ENCODE measurements at places on chromosomes 4 and X.

DNA sequence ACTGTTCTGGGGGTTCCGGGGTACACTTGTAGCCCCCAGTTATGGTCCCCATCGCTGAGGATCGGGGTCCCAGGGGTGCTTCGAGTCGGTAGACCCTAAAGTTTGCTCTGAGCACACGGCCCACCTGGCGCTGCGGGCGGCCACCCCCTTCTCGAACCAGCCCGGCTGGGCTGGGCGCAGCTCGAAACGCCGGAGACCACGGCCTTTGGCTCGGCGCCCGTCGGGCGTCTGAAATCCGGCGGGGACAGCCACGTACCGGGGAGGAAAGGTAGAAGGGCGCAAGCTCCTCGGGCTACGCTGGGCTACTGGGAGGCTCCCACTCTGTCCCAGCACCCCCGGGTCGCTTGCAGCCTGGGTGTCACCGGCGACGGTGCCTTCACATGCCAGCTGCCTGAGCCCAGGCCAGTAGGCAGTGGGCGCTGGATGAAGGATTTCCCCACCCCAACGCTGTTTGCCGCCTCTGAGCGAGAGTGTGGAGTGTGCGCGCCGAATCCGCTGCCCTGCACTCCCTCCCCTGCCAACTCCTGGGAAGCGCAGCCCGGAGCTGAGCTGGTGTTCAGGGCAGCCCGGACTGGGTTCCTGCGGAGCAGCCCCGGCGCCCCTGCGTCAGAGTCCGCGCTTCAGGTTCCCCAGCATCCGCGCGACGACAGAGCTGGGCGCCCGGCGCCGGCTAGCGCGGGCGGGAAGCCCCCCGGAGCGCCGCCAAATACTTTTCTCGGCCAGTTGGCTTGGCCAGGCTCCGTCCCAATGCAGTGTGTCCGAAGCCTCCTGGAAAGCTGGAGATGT lies 637 bp downstream of the MAMLD1 start:
- DNase-seq, result peak; percentile 13

- no peak for DNase-seq
Measured at GRCh38 chr4:13601048-13601447, 26.5 kb downstream of the BOD1L1 start.

DNA sequence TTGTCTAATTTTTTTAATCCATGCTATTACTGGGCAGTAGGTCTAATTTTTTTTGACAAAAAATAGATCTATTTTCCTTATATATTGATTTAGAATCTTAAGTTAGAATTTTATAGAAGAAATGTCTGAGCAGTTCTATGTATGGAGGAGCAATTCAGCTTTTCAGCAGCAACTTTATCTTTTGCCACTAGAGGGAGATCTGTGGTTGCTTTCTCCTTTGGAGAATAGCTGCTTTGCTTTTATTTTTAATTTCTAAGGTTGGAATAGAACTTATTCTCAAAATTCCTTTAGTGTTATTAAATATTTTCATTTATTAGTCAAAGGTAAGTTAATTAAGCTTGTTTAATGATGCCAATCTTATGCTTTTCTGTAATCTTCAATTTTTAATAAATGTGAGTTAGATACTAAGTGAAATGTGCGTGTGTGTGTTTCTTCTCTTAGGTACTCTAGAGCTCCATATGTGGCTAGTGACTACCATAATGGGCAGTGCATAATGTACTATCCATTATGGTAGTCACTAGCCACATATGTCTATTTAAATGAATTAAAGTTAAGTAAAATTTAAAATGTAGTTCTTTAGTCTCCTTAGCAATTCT lies 29.3 kb downstream of the FAM199X start:
- peak; percentile 50 for DNase-seq

GRCh38 chrX:48933757-48934156 lies 14.9 kb upstream of the PIM2 start:
- DNase-seq, result no peak

GRCh38 chr4:185656467-185656931 lies 121.2 kb upstream of the PDLIM3 start:
- DNase-seq, result peak; percentile 26

DNA sequence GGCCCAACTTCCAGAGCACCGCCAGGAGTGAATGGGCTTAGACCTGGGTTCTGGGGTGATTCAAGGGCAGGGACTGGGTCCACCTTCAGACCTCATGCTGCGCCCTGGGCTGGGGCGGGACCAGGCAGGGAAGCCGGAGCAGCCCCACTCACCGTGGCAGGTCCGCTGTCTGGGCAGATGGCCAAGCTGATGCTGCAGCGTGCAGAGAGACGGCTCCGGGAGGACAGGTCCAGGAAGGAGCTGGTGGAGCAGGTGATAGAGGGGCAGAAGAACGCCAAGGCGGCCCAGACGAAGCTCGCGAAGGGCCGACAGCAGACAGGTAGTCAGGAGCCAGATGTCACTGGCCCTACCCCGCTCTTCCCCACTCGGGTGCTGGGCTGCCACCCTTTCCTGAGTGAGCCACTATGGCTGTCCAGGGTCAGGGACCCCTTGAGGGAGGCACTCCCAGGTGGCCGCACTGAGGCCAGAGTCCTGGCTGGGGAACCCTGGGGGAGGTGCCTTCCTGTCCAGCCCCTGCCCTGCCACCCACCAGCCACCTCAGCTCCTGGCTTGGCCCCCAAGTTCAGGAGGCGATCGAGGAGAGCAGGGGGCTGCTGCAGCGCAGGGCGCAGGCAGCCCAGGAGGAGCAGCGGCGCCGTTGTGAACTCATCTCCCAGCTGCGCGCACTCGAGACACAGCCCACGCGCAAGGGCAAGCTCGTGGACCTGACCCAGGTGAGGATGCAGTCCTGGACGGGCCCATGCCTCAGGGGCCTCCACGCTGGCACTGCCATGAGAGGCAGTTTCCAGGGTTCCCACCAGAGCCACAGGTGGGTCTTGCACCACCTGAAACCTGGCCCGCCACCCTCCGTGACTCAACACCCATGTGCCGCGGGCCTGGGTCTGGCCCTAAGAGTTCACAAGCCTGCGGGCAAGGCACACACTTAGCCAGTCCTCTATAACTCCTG lies 10.1 kb upstream of the RNF4 start:
- DNase-seq, result no peak

DNA sequence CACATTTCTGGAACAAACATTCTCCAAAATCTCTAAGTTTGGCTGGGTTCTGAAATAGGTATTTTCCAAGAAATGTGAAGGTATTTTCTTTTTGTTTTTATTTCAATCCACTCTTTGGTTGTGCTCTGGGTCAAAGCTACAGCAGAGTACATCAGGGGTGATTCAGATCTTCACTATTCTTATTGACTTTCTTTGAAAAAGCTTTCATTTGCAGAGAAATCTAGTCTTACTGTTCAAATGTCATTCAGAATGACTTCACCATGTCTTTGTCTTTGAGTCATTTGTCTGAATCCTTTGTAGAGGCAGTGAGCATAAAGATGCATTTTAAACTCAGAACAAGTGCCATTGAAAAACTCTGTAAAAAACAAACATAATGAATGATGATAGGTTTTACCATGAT lies 547.2 kb upstream of the ADGRL3 start:
- no peak for DNase-seq

DNA sequence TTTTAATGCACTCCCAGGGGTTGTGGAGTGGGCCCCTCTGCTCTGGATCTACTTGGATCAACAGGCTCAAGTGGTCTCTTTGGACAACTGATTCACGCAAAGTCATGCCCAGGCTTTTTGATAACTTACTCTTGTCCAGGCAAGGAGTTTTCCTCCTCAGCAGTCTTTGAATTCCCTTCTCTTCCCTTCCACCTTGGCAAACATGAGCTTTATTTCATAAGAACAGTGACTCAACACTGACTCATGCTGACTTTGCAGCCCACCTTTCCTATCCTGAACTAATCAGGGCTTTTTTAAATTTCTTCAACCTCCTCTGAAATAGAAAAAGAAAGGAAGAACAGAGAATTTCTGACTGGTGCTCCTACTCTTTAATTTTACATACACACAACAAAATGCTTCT lies 132.1 kb upstream of the LDB2 start:
- DNase-seq, result no peak

GRCh38 chr4:82230306-82230705 lies 143.5 kb downstream of the HNRNPD start:
- DNase-seq, result no peak

- DNase-seq, result peak; percentile 7
Measured at GRCh38 chr4:79688691-79689090, 280.7 kb upstream of the GK2 start.

- DNase-seq, result no peak
Measured at GRCh38 chr4:168639914-168640313, 143.1 kb downstream of the PALLD start.

DNA sequence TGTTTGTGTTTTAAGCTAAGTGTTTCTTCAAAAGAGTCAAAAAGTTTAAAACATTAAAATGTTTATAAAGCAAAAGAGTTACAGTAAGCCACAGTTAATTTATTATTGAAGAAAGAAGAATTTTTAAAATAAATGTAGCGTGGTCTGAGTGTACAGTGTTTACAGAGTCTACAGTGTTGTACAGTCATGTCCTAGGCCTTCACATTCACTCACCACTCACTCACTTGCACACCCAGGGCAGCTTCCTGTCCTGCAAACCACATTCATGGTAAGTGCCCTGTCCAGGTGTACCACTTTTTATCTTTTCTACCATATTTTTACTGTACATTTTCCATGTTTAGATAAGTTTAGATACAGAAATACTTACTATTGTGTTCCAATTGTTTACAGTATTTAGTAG lies 239.7 kb upstream of the AGA start:
- no peak for DNase-seq

DNA sequence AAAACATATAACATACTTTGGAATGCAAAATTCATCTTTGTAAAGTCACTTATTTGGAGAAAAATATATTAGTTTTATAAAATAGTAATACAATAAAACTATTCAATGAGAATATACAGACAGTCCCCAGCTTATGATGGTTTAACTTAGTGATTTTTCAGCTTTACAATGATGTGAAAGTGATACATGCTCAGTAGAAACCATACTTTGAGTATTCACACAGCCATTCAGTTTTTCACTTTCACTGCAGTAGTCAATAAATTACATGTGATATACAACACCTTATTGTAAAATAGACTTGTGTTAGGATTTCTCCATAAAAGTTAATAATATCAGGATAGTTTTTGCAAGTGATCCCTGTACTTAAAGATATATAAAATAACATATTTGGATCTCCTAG lies 436.0 kb downstream of the CENPC start:
- DNase-seq, result no peak

GRCh38 chr4:30116401-30116800 lies 603.8 kb upstream of the PCDH7 start:
- DNase-seq, result no peak

DNA sequence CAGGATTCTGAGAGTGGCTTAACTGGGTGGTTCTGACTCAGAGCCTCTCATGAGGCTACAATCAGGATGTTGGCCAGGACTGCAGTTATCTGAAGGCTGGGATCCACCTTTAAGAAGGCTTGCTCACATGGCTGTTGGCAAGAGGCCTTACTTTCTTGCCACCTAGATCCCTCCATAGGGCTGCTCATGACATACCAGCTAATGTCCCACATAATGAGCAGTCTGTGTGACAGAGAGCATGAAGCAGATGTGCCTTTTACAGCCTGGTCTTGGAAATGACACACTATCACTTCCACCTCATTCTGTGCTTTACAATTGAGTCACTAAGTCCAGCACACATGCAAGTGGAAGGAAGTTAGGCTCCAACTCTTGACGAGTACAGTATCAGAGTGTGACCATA lies 4.3 kb upstream of the RBM3 start:
- DNase-seq, result no peak

- DNase-seq, result no peak
Measured at GRCh38 chrX:9609987-9610386, 145.1 kb downstream of the TBL1X start.

DNA sequence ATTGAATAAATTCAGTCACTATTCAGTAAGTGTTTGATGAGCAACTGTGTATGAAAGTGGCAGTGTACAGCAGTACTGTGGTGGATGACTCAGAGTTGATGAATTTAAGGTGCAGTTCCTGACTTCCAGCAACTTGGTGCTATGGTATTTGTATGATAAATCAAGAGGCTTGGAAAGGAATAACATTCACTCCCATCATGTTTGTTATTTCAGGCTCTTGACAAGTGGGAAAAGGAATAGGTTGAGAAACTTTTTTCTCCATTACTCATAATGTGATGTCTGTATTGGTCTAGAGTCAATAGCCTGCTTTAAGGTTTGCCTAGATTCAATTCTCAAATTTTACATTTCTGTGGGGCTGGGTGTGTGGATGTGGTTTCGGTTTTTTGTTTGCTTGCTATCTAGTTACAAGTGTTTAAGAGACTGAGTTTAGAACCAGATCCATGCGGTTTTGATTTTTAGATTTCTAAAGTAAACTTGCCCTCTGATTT lies 35.1 kb upstream of the CYP2U1 start:
- no peak for DNase-seq

DNA sequence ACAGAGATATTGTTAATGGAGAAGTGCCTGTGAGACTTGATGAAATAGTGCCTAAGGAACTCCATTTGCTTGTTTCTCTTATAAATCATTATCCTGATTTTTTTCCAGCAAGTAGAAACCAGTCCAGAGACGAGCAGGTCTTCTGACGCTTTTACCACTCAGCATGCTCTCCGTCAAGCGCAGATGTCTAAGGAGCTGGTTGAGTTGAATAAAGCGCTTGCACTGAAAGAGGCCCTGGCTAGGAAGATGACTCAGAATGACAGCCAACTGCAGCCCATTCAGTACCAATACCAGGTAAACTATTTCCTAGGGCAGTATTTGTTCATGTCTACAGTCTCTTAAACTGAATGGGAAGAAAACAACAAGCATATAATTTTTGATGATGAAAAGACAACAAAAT lies 63.6 kb downstream of the KIF4A start:
- DNase-seq, result no peak

- DNase-seq, result no peak
Measured at GRCh38 chrX:17413228-17413627, 38.2 kb downstream of the NHS start.

DNA sequence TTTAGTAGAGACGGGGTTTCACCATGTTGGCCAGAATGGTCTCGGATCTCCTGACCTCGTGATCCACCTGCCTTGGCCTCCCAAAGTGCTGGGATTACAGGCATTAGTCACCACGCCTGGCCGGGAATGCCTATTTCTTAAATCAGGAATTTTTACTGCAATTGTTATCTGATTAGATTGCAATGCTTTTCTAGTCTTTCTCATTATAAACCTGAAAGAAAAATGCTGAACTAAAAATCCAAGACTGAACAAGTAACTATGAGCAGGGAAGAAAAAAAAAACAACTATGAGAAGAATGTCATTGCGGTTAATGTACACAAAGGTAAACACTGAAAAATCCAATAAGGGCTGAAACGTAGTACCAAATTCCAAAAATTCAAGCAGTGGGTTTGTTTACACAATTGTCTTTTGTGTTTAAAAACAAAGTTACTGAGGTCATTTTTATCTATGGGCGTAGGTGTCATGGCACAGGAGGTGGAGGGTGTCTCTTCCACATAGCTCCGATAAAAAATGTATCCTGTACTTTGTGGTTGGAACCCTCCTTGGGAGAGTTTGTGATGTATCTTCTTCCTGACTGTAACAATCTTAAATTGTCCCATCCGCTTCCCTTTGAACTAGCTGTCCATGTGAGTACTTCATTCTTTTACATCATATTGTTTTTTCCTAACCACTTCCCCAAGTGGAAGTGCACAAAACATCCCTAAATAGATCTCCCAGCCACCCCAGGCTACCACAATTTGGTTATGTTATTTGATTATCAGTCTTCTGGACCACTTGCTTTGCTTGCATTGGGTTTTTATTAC lies 11.1 kb upstream of the TMEM156 start:
- DNase-seq, result no peak
